Tibial nerve (tissue), 4 donors: ENCODE measurements at places on chromosomes 3 and 15.

DNA sequence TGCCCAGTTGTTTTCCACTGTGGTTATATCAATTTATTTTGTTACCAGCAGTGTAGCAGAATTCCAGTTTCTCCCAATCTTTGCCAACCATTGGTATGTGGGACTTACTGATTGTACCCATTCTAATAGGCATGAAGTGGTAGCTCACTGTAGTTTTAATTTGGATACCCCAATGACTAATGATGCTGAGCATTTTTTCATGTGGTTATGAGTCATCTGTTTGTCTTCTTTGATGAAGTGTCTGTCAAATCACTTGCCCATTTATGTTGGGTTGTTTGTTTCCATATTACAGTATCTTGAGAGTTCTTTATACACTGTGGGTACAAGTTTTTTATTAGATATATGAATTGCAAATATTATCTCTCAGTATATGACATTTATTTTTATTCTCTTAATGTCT, 644.3 kb downstream of the NR2F2 start:
- no peak for DNase-seq

- no peak for DNase-seq
These were observed 314.9 kb upstream of the NECTIN3 start for GRCh38 chr3:110756705-110757104.

DNA sequence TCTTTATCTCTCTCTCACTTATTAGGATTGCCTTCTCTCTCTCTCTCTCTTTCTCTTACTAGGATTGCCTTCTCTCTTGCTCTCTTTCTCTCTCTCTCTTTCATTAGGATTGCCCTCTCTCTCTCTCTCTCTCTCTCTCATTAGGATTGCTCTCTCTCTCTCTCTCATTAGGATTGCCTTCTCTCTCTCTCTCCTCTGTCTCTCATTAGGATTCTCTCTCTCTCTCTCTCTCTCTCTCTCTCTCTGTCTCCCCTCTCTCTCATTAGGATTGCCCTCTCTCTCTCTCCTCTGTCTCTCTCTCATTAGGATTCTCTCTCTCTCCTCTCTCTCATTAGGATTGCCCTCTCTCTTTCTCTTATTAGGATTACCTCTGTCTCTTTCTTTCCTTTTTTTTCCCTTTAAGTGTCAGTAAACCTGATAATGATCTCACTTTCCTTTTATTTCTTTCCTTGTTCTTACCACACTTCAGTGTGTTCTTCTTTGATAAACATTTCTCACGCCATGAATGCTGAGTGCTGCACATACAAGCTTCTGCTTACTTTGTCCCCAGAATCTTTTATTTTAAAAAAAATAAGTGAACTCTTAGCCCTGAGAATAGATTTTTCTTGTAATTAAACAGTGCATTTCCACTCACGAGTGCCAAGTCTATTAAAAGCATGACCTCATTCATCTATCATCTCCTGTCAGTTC, 243.4 kb upstream of the TBC1D5 start:
- DNase-seq, result no peak

- DNase-seq, result no peak
These were observed 34.7 kb downstream of the PIK3CA start for GRCh38 chr3:179182902-179183301.

- DNase-seq, result no peak
These were observed 18.7 kb downstream of the OCA2 start for GRCh38 chr15:28080386-28080785.

DNA sequence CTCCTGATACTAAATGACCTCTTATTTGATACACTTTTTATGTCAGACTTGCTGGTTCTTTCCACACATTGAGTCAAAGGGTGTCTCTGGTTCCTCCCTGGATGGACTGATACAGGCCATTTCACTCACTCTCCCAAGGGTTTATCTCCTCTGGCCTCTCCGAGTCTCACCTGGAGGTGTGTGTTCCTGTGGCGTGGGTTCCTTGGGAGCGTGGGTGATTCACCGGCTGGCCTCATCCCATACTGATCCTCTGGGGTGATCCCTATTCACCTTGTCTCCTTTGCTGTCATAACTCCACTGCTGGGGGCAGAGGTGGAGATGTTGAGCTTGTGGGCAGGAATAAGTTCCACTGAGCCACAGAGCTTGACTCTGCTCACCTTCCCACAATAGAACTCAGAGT, 61.1 kb downstream of the ST6GAL1 start:
- no peak for DNase-seq

DNA sequence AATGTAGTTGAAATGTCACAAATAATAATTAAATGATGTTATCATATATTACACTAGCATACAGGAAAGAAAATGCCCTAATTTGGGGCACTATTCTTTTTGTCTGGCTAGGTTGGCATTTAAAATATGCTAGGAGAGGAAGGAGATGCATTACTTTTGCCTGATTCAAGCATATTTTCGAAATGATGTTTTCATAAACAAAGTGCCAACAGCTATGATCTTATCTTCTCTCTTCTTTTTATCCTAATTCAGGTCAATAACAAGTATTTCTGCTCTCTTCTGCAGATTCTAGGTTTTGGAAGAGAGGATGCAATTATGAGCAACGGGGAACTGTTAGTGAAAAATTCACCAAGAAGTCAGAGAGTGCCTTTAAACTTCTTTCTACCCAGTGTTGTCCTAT, 55.8 kb upstream of the NR2F2 start:
- no peak for DNase-seq

- DNase-seq, result peak; percentile 66
These were observed 45.2 kb downstream of the TYRO3 start for GRCh38 chr15:41603941-41604911.
